ENCODE measurements at places on chromosomes 3 and 15. TPM values are rescaled to one million over a fixed set of nuclear protein-coding genes. Genes with fewer than 3 reads are reported as not detected.

- peak; percentile 6 for DNase-seq
Measured at GRCh38 chr3:161649900-161650484, 153.4 kb downstream of the OTOL1 start.

GRCh38 chr15:77037388-77038209 is 33.3 kb downstream of the TSPAN3 start:
- no peak for DNase-seq

DNA sequence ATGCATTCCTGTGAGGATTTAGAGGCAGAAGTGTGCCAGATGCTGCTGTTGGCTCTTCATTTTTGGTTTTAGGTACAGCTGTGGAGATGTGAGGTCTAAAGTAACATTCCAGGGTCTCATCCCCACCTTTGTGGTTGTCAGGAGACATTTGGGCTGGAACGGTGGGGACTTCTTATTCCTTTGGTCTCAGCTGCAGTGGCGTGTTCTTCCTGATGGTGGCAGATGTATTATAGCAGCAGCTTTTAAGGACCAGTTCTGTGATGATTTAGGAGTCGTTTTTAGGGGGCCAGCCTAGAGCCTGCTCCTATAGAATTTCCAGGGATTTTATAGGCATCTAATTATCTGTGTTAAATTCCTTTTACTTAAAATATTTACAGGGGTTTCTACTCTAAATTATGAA is 221.0 kb upstream of the EOMES start:
- no peak for DNase-seq

IL5RA gene
- total RNA-seq, result not detected

- DNase-seq, result no peak
Measured at GRCh38 chr3:15427981-15428380, 583 bp downstream of the EAF1 start.

UROC1 gene
- total RNA-seq, result under 0.01 TPM

GRCh38 chr15:69668039-69668705 is 215.6 kb downstream of the RPLP1 start:
- DNase-seq, result no peak

DNA sequence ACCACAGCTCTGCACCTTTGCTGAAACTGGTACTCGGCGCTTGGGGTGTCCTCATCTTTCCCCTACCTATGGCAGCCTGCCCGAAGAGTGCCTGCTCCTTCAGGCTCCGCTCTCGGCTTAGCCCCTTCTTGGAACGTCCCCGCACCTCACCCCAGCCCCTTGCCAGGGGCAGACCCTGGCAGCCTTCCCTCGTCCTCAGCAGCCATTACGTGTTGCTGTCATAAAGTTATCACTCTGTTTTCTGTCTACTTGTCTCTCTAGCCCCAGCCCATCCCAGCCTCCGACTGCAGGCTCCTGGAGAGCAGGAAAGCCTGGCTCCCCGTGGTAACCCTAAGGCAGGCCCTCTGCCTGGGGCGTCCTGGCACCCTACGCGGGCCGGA is 5.1 kb upstream of the BAHD1 start:
- no peak for DNase-seq

DNA sequence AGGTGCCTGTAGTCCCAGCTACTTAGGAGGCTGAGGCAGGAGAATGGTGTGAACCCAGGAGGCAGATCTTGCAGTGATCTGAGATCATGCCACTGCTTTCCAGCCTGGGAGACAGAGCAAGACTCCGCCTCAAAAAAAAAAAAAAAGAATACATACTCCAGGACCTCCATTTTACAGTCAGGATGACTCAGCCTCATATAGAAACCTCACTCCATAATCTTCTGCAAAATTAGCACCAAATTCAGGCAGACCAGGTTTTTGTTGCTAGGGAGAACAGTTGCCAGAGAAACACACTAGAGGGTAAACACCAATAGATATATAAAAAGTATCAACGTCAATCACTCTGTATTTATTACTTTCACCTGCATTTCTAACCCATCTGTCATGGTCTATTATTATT is 28.3 kb upstream of the AP3B2 start:
- peak; percentile 9 for DNase-seq

DNA sequence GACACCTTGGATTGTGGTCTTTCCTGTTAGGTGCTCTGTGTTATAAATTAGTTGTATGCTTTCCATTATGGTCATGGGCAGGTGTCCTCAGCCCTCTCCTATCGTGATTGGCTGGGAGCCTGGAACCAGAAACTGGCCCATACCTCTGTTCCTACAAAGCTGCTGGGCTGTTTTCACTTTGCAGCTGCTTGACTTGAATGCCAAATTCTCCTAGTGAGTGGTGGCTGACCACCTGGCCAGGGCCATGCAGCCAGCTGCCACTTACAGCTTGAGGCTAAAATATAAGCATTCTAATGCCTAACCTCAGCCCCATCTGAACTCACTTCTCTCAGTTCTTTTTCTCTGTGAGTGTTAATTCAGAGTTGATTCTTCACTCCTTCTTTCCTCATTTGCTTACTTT is 239.3 kb upstream of the GBE1 start:
- DNase-seq, result no peak

GRCh38 chr3:179695672-179696313 is 43.0 kb downstream of the USP13 start:
- DNase-seq, result no peak

DNA sequence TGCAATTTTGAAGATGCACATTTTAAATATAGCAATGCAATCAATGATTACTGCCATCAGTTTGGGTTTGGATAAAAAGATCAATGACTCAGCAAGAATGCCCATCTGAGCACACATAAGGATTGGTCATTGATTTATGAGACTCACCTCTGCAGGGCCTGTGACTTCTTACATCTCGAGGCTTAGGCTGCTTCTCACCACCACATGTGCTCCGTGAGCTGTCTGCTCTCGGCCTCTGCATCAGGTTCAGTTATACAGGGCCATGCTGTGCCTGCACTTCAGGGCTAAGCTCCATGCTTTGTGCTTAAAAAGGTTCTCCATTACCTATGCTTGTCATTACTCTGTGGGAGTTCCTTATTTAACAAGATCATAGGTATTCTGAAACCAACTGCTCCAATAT is 887.5 kb downstream of the DIPK2A start:
- DNase-seq, result no peak

GRCh38 chr3:58333206-58334012 is 717 bp downstream of the PXK start:
- DNase-seq, result no peak

GRCh38 chr15:80568298-80568697 is 126.8 kb upstream of the ABHD17C start:
- DNase-seq, result no peak

GOLGA8T gene
- total RNA-seq, result under 0.01 TPM

DNA sequence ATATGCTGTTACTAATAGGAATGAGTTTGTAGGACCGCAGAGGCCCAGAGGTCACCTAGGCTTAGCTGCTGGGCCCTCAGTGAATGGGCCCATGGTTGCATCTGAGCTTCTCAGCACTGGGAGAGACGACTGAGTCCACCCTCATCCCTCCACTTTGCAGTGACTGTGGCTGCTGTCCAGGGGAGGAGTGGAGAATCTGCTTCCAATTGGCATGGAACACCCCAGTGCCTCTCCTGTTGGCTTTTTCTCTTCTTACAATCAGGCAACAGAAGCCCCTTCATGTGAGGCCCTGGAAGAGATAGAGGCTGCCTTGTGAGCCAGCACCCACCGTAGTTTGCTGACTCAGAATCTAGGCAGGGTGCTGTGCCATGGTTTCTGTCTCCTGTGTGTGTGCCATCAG is 55.6 kb downstream of the ARNT2 start:
- DNase-seq, result no peak

DNA sequence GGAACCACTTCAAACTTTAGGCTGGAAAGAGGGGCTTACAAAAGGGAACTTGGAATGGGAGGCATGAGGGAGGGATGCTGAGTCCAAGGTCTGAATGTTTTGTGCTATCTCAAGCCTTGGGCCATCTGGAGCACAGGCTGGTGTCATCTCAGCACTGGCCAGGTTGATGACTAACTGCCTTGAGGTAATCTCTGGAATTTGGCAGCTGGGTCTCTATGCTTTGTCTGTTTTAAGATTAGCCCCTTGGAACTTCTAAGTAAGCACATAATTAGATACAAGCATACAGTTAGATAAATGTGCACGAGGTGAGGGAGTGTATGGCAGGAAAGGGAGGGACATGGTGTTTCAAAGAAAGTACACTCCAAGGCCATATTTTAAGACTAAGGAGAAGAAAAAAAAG is 252.4 kb upstream of the CCDC54 start:
- DNase-seq, result peak; percentile 72

DNA sequence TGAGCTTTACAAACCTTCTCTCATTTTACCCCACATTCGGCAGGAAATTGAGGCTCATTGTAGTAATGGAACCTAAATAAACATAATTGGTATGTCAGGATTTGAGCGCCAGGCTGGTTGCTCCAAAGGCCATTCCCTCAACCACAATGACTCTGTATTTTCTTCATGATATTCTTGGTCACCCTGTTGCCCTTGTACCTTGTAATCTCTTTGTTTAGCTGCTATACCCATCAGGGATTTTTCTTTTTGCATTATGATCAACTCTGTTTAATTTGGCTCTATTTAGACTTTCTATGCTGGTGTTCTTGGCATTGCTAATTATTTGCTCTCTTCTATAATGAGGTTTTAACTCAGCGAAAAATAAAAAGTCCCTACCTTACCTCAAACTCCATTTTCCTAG is 29.8 kb downstream of the DUOX2 start:
- DNase-seq, result no peak

ISG20 gene
- total RNA-seq, result 1.3 TPM

DNA sequence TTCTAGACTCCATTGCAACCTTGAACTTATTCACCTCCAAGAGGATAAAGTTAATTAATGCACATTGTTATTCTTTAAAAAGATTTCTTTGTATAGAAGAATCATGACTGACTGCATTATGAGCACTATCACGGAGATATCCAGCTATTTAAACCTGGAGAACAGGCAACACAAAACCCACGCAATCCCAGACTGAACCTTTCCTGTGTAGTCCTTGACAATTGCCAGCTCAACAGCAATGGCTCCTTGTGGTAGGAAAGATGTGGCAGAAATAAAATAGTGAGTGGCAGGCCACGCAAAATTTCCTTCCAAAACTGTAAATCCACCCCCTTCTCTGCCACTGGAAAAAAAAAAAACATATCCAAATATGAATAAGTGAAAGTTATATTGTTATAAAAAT is 573.7 kb downstream of the EPHB1 start:
- DNase-seq, result no peak

TMOD3 gene
- total RNA-seq, result 100 TPM

DNA sequence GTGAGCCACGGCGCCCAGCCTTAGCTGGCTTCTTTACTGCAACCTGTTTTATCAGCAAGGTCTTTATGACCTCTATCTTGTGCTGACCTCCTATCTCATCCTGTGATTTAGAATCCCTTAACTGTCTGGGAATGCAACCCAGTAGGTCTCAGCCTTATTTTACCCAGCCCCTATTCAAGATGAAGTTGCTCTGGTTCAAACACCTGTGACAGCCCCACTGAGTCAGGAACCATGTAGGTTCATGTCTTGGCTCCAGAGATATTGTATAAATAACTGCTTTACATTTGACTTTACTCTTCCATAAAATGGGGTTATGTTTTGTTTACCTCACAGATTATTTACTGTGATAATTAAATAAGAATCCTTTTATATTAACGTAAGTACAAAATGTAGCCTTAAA is 27.1 kb upstream of the ANO10 start:
- no peak for DNase-seq

- DNase-seq, result no peak
Measured at GRCh38 chr3:105772635-105773034, 96.2 kb downstream of the CBLB start.

- DNase-seq, result peak; percentile 45
Measured at GRCh38 chr3:130260918-130261317, 84.6 kb upstream of the COL6A5 start.

- no peak for DNase-seq
Measured at GRCh38 chr3:171752329-171752728, 58.0 kb downstream of the PLD1 start.

- no peak for DNase-seq
Measured at GRCh38 chr3:139893267-139893962, 41.6 kb upstream of the CLSTN2 start.

- DNase-seq, result no peak
Measured at GRCh38 chr15:45849136-45849535, 214.3 kb downstream of the SQOR start.

DNAH1 gene
- 4.8 TPM for total RNA-seq

GRM7 gene
- not detected for total RNA-seq

DNA sequence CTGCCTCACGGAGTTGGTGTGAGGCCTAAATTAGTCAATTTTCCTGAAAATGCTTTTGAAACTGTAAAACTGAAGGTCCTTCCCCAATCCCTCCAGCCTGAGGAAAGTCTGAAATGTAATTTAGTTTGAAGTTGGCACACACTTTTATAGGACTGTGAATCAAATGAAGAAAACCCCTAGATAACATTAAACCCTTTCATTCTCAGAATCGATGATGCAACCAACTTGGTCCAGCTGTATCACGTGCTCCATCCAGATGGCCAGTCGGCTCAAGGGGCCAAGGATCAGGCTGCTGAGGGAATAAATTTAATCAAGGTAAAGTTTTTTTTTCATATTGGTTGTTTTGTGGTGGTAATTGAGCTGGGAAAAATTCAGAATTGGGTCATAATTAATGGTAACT is 11.7 kb downstream of the MRPS22 start:
- DNase-seq, result peak; percentile 86

GRCh38 chr15:67878712-67879206 is 38.9 kb upstream of the RNU6-1 start:
- DNase-seq, result no peak

ATP8B4 gene
- 90.2 TPM for total RNA-seq

GRCh38 chr15:80199869-80200268 is 47.1 kb downstream of the FAH start:
- no peak for DNase-seq

DNA sequence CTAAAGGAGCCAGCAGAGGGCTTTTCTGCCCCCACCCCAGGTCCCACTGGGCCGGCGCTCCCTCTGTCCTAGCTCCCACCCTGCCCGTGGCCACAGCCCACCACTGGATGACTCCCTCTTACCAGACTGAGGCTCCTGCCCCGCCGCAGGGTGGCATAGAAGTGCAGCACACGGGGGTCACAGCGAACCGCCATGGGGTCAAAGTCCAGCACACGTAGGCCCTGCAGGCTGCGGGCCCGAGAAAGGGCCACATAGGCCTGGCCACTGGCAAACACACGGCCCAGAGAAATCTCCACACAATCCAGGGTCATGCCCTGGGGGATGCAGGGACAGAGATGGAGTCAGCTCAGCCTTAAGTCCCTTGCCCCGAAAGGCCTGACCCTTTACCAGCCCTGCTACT is 9.0 kb downstream of the PIF1 start:
- no peak for DNase-seq

DNA sequence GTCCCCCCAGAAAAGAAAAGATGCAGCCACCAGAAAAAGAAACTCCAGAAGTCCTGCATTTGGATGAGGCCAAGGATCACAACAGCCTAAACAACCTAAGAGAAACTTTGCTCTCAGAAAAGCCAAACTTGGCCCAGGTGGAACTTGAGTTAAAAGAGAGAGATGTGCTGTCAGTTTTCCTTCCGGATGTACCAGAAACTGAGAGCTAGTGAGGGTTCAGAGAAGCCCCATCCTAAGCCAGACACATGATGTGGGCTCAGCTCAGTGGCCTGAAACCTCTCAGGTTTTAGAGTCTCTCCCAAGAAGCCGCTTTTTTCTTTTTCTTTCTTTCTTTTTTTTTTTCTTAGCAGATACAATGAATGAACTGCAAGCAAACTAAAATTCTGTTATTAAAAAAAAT is 7.8 kb downstream of the SLC51B start:
- DNase-seq, result no peak

All from fibroblast of villous mesenchyme (primary cell).